Glomerular endothelial cell (primary cell): ENCODE measurements at places on chromosomes 13 and 19. TPM values are rescaled to one million over a fixed set of nuclear protein-coding genes. Genes with fewer than 3 reads are reported as not detected.

The PSG11 gene
- not detected in 2 replicates for total RNA-seq

The DHDH gene
- total RNA-seq = not detected in 2 replicates

The C19orf85 gene
- not detected in 2 replicates for total RNA-seq

The UNC13A gene
- 0.19 and 0.70 TPM in 2 replicates for total RNA-seq

The CEACAM16 gene
- total RNA-seq = not detected in 2 replicates

The CDX2 gene
- not detected in 2 replicates for total RNA-seq

The ASF1B gene
- 3.6 and 17.7 TPM in 2 replicates for total RNA-seq

The NOP53 gene
- total RNA-seq = 183 and 223 TPM in 2 replicates

The NKPD1 gene
- total RNA-seq = 0.29 TPM in 2 replicates

The SCGB2B2 gene
- 0.12 TPM in 1 of 2 replicates, not detected in the other for total RNA-seq

The PTGIR gene
- 1.6 and 1.8 TPM in 2 replicates for total RNA-seq

The ZNF345 gene
- 1.2 and 2.8 TPM in 2 replicates for total RNA-seq

The TRAPPC5 gene
- total RNA-seq = 132 and 170 TPM in 2 replicates

The CD70 gene
- 7.8 and 8.9 TPM in 2 replicates for total RNA-seq

The PRRG2 gene
- 1.6 and 12.2 TPM in 2 replicates for total RNA-seq

The TEX101 gene
- not detected in 2 replicates for total RNA-seq

The PSG2 gene
- not detected in 2 replicates for total RNA-seq

The AP1M2 gene
- total RNA-seq = 1.4 and 3.0 TPM in 2 replicates

The SLC25A41 gene
- total RNA-seq = 0.70 TPM in 1 of 2 replicates, not detected in the other

The MAMSTR gene
- 0.29 and 1.6 TPM in 2 replicates for total RNA-seq

The C19orf73 gene
- 1.9 and 3.3 TPM in 2 replicates for total RNA-seq

The SYT3 gene
- 0.53 and 0.82 TPM in 2 replicates for total RNA-seq

The VSIG10L gene
- total RNA-seq = 0.82 and 0.88 TPM in 2 replicates

The NAA16 gene
- 5.7 and 7.9 TPM in 2 replicates for total RNA-seq
